Thoracic aorta (tissue), 2 donors: ENCODE measurements at places on chromosomes 4 and X.
A peak's percentile ranks its signal among the peaks of the same experiment; 100 is the strongest.

- no peaks in the 10 kb centered on the region for H3K27me3 ChIP-seq
- no peak for DNase-seq
- H3K4me3 ChIP-seq: no peak overlapping the region
- no peak overlapping the region for H3K27ac ChIP-seq
- H3K4me1 ChIP-seq: no peaks in the 10 kb centered on the region
- no peaks in the 10 kb centered on the region for H3K36me3 ChIP-seq
Observed at GRCh38 chr4:39104255-39104654, 42.2 kb downstream of the KLHL5 start.

GRCh38 chrX:10564484-10564883 lies 55.9 kb downstream of the MID1 start:
- no peak for DNase-seq
- H3K4me3 ChIP-seq: no peak overlapping the region
- H3K27ac ChIP-seq: no peak overlapping the region
- no peaks in the 10 kb centered on the region for H3K36me3 ChIP-seq
- no peaks in the 10 kb centered on the region for H3K4me1 ChIP-seq

- H3K4me3 ChIP-seq: no peak overlapping the region
- peaks cover 23% of the 10 kb centered on the region for H3K4me1 ChIP-seq
- no peak for DNase-seq
- no peak overlapping the region for H3K27ac ChIP-seq
Observed at GRCh38 chr4:53191997-53192396, 173.9 kb downstream of the SCFD2 start.

DNA sequence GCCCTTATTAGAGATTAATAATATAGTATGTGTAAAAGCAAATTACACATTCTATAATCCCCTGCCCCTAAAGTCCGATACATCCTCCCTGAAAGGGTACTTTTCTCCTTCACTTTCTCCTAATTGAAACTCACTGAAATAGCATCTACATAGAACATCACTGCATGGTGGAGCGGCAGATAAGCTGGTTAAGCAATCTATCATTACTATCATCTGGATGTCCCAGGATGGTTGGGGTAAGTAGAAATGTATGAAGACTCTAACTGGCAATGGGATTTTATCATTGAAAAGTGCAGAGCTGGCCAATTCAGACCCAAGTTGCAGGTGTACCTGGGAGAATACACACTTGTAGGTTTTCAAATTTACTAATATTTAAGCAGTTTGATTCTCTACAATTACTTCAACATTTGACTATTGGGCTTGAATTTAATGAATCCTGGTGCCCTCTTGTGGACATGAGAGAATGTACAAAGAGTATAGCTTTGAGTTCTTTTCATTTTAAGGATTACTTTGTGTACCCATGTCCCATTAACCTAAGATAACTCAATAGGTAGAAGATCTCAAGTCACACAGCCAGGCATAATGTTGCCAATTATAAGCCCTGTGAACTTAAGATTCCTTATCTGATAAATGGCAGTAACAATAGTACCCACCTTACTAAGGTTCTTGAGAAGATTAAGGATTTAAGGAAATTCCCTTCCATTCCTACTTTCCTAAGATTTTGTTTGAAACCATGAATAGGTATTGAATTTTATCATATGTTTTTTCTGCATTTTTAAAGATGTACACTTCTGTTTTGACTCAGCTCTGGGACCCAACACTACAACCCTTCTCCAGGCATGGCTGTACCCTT lies 69.8 kb downstream of the SHROOM3 start:
- no peaks in the 10 kb centered on the region for H3K4me1 ChIP-seq
- no peaks in the 10 kb centered on the region for H3K27me3 ChIP-seq
- no peak for DNase-seq
- H3K36me3 ChIP-seq: no peaks in the 10 kb centered on the region

DNA sequence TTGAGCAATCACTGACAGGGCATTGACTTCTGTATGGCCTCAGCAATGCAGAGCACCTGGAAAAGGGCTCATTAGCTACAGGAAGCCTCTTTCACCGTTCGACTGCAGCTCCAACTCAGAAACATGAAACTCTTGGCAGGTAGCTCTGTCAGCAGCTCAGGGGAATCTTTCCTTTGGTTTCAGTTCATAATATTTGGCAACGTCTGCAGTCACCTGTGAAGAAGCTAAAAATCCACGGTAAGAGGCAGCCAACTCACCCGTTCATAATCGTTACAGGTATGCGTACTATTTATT lies 354.9 kb downstream of the CAMK2D start:
- no peak for DNase-seq
- H3K27me3 ChIP-seq: no peaks in the 10 kb centered on the region
- H3K4me1 ChIP-seq: peaks cover 26% of the 10 kb centered on the region
- H3K4me3 ChIP-seq: no peak overlapping the region

DNA sequence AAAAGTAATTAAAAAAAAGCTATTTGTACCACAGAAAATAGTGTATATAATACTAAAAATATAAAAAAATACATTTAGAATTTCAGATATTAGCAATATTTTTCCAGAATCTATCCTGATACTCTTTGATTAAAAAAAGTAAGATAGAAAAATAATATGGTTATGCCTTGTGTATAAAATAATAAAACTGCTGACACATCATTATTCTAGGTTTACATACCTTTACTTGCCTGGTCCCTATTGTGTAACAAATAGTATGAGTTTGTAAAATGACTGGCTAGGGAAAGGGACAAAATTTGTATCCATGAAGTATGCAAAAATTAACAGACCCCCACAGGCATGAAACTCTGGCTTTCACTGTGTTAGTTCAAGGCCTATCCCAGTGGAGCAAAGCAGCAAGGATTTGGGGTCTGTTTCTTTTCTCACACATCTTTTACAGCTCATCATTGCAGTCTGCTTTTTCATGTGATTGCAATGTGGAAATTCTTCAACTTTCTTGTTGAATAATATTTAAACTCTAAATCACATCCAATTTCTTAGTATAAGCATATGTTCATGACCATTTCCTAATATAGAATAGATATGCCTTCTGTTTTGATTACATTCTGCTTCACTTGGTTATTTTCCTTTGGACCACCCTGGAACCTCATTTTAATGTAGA lies 136.7 kb upstream of the PCDH18 start:
- H3K27ac ChIP-seq: no peak overlapping the region
- H3K4me3 ChIP-seq: no peak overlapping the region
- H3K4me1 ChIP-seq: peaks cover 8% of the 10 kb centered on the region
- H3K36me3 ChIP-seq: no peaks in the 10 kb centered on the region

DNA sequence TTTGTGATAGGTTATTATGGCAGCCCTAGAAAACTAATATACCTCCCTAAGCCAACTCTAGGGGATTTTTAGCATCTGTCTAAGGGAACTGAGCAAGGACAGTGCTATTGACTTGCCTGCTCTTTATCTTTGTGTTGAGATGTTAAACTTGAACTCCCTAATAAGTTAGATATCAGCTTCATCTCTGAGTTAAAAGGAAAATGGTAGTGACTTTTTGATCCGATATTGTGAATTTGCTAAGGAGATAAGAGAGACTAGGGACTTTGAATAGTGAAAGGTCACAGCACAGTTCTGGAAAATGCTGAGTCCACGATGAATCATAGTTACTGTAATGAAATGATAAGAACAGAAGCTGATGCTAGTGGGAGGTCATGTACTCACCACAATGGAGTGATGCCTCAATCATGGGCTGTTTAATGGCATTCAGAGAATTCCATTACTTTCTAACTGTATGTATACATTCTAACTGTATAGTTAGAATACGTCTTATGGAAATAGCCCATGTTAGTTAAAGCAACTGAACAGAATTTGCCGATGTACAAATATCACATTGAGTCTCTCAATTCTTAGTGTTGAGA lies 147.2 kb downstream of the GLRA3 start:
- H3K27me3 ChIP-seq: no peaks in the 10 kb centered on the region
- no peak for DNase-seq
- no peak overlapping the region for H3K27ac ChIP-seq
- H3K4me3 ChIP-seq: no peak overlapping the region

DNA sequence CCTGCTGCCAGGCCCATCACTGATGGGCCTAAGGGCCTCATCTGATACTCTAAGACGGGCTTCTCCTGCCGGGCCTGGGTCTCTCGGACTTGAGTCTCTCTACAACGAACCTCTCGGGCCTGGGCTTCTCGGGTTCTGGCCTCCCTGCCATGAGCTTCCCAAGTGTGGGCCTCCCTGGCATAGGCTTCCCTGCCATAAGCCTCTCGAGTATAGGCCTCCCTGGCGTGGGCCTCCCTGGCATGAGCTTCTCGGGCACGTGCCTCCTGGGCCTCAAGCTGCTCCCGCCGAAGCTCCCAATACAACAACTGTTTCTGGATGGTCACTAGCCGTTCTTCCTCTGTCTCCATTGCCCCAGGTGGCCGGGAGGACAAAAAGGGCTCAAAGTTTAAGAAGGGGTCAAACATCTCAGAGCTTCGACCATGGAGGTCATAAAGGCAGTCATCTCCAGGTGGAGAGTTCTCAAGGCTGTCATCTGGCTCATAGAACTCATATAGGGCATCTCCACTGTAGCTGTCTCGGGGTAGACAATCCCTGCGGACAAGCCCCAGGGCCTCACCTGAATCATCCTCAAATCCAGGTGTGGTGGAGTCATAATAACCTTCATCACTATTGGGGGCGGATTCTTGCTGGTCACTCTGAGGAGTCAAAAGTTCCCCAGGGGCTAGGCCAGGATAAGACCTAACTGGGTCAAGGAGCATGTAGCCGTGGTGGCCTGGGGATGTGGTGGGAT lies 14.1 kb downstream of the AMER1 start:
- no peaks in the 10 kb centered on the region for H3K27me3 ChIP-seq
- H3K36me3 ChIP-seq: peaks cover 19% of the 10 kb centered on the region
- no peak overlapping the region for H3K4me3 ChIP-seq
- H3K27ac ChIP-seq: no peak overlapping the region

DNA sequence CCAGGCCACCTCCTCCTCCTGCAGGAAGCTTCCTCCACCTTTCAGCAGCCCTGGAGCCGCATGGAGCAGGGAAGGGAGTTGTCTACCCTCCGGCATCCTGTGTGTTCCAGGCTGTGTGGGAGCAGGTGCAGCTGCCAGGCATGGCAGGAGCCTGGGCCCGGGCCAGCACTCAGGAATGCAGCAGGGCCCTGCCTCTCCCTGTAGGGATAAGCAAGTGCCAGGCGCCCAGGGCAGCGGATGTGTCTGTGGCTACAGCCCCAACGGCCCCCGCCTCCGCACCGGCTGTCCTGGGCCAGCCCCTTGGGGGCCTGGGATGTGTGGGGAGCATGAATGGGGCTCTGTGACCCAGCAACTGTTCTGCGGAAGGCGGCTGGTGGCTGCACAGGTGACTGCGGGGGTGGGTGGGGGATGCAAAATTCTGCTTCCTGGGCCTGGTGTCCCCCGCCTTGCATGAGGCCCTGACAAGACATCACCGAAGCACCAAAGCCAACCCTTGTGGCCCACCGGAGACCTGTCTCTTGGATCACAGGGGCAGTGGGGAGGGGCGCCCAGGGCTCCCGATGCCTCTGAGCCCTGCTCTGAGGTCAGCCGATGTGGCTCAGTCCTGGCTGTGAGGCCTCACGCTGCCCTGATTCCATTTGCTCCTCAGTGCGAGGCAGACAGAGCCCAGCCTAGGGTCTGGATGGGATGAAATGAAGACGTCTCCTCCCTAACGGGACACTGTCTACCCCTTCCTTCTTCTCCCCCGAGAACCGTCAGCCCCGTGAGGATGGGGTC lies 1.4 kb upstream of the DOK7 start:
- peaks cover 19% of the 10 kb centered on the region for H3K4me1 ChIP-seq
- no peaks in the 10 kb centered on the region for H3K27me3 ChIP-seq
- DNase-seq: no peak
- peak overlapping the region; percentile 13 for H3K4me3 ChIP-seq

GRCh38 chr4:172995161-172995560 lies 173.4 kb upstream of the GALNT7 start:
- H3K4me1 ChIP-seq: peaks cover 38% of the 10 kb centered on the region
- peak overlapping the region; percentile 36 for H3K27ac ChIP-seq
- no peaks in the 10 kb centered on the region for H3K36me3 ChIP-seq
- H3K4me3 ChIP-seq: no peak overlapping the region
- no peaks in the 10 kb centered on the region for H3K27me3 ChIP-seq
- no peak for DNase-seq

- H3K4me1 ChIP-seq: peaks cover 60% of the 10 kb centered on the region
- H3K27me3 ChIP-seq: no peaks in the 10 kb centered on the region
- H3K27ac ChIP-seq: peak overlapping the region; percentile 65
- DNase-seq: peak; percentile 25
- peak overlapping the region; percentile 45 for H3K4me3 ChIP-seq
Observed at GRCh38 chr4:52869196-52869595, 7.1 kb downstream of the RASL11B start.

GRCh38 chr4:175758050-175759024 lies 53.7 kb downstream of the GPM6A start:
- H3K27me3 ChIP-seq: no peaks in the 10 kb centered on the region
- no peaks in the 10 kb centered on the region for H3K36me3 ChIP-seq
- DNase-seq: no peak
- no peaks in the 10 kb centered on the region for H3K4me1 ChIP-seq
- no peak overlapping the region for H3K4me3 ChIP-seq

GRCh38 chr4:165464376-165464775 lies 85.6 kb downstream of the CPE start:
- H3K4me1 ChIP-seq: peaks cover 26% of the 10 kb centered on the region
- peaks cover 5% of the 10 kb centered on the region for H3K36me3 ChIP-seq
- no peak for DNase-seq
- H3K4me3 ChIP-seq: no peak overlapping the region
- H3K27me3 ChIP-seq: no peaks in the 10 kb centered on the region

DNA sequence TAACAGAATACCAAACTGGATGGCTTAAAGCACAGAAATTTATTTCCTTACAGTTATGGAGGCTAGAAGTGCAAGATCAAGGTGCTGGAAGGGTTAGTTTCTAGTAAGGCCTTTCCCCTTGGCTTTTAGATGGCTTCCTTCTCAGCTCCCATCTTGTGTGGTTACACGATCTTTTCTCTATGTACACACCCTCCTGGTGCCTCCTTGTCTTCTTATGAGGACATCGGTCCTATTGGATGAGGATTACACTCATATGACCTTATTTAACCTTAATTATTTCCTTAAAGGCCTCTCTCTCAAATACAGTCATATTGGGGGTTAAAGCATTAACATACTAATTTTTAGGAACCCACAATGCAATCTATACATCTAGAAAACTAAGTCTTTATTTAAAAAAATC lies 787.9 kb upstream of the GALNTL6 start:
- no peaks in the 10 kb centered on the region for H3K36me3 ChIP-seq
- no peak for DNase-seq
- H3K4me1 ChIP-seq: no peaks in the 10 kb centered on the region
- H3K27ac ChIP-seq: no peak overlapping the region

GRCh38 chr4:42927946-42928345 lies 35.4 kb downstream of the GRXCR1 start:
- H3K4me1 ChIP-seq: no peaks in the 10 kb centered on the region
- no peaks in the 10 kb centered on the region for H3K36me3 ChIP-seq
- no peak for DNase-seq
- H3K4me3 ChIP-seq: no peak overlapping the region
- no peak overlapping the region for H3K27ac ChIP-seq

DNA sequence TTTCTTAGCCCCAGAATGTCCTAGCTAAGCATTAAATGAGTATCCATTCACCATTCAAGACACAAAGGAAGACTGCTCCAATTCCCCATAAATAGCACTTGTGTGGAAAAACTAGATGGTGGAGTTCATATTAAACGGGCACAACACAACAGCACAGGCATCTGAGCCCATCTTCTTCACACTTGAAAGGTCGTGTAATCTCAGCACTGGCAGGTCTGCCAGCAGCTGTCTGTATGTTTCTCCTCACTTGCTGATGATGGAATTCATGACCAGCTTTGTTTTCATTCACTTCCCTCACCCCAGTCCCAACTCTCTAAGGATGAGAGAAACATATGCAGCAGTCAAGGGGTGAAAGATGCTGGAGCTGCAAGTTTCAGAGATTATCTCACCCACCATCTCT lies 148.7 kb downstream of the AFAP1 start:
- DNase-seq: no peak
- no peak overlapping the region for H3K27ac ChIP-seq
- peaks cover 22% of the 10 kb centered on the region for H3K4me1 ChIP-seq
